CD4-positive, alpha-beta memory T cell (primary cell): ENCODE measurements at places on chromosomes 5 and 9. TPM values are rescaled to one million over a fixed set of nuclear protein-coding genes. Genes with fewer than 3 reads are reported as not detected.

GRCh38 chr9:13642646-13643045 lies 363.2 kb upstream of the MPDZ start:
- no peaks in the 10 kb centered on the region for H3K27me3 ChIP-seq
- no peak overlapping the region for H3K4me3 ChIP-seq
- H3K27ac ChIP-seq = no peak overlapping the region
- DNase-seq = no peak
- H3K36me3 ChIP-seq = no peaks in the 10 kb centered on the region
- H3K4me1 ChIP-seq = no peaks in the 10 kb centered on the region

The SPATA9 gene
- not detected for total RNA-seq

The DAB2 gene
- total RNA-seq = 2.9 TPM

- no peaks in the 10 kb centered on the region for H3K36me3 ChIP-seq
- no peak for DNase-seq
- no peaks in the 10 kb centered on the region for H3K27me3 ChIP-seq
- no peak overlapping the region for H3K27ac ChIP-seq
Measured at GRCh38 chr5:154728939-154729588, 26.1 kb upstream of the LARP1 start.

DNA sequence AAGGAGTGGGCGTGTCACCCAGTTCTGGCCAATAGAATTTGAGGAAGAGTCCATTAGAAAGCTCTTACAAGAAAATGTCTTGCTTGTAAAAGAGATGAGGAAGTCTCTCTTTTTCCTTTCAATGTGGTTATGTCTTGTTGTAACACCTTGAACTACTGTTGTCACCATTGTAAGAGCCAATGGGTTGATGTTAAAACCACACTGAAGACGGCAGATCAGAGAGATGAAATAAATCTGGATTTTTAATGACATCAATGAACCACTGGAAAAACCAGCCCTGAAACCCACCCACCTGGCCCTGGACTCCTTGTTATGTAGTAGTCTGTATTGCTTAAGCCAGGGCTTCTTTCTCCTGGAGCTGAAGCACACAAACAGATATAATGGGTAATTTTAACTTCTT lies 83.8 kb upstream of the ERCC6L2 start:
- no peak overlapping the region for H3K27ac ChIP-seq
- H3K27me3 ChIP-seq = no peaks in the 10 kb centered on the region
- H3K36me3 ChIP-seq = no peaks in the 10 kb centered on the region
- no peak overlapping the region for H3K4me3 ChIP-seq
- DNase-seq = no peak

GRCh38 chr9:77954666-77955015 lies 77.0 kb downstream of the GNAQ start:
- no peak overlapping the region for H3K4me3 ChIP-seq
- no peak overlapping the region for H3K27ac ChIP-seq
- no peaks in the 10 kb centered on the region for H3K36me3 ChIP-seq
- H3K27me3 ChIP-seq = no peaks in the 10 kb centered on the region
- no peak for DNase-seq

The PHYHD1 gene
- 1.7 TPM for total RNA-seq

- no peaks in the 10 kb centered on the region for H3K27me3 ChIP-seq
- no peak overlapping the region for H3K27ac ChIP-seq
- no peaks in the 10 kb centered on the region for H3K36me3 ChIP-seq
- no peaks in the 10 kb centered on the region for H3K4me1 ChIP-seq
- DNase-seq = no peak
Measured at GRCh38 chr5:3321119-3321760, 274.4 kb upstream of the IRX1 start.

DNA sequence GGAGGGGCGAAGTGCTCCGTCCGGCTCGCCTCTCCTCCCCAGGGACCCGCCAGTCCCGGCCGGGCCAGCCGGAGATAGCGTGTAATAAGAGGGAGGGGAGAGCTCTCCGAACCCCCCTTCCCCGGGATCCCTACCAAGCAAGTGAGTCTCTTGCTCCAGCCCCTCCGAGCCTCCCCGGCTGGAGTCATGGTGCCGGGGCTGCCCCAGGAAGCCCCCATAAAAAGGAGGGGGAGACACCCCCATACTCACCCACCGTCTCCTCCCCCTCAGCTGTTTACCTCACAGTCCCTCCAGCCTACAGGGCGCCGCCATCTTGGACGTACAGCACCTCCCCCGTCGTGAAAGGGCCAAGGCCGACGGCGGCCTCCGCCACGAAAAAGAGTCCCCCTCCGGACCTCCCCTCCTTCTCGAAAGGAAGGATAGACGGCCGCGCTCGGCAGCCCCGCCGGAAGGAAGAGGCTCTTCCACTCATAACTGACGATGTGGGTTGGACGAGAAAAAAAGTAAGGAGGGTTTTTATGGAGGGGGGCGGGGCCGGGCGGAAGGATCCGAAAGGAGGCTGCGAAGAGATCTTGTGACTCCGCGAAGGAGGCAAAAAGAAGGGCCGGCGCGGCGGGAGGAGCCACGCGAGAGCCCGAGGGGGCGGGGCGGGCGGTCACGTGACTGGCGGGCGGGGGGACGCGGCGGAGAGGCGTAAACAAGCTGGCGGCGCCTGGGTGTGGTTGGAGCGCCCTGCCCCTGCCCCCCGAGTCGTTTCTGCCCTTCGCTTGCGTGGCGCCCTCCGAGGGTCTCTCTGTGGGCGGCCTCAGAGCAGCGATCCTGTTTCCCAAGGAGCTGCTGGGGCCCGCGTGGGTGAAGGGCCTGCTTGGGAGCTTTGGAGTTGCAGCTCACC lies at the start of gene TSC1:
TSS of gene TSC1 (minus strand) at position 323 of the 892 bp plus-strand sequence. CDS start 15,744 bp downstream, outside the sequence.
- peak within 1 kb of the TSS; percentile 90 for H3K27ac ChIP-seq
- H3K27me3 ChIP-seq = no peaks in the 10 kb centered on the region
- peak; percentile 97 for DNase-seq
- peaks cover 27% of the 10 kb centered on the region for H3K4me1 ChIP-seq
- no peaks in the 10 kb centered on the region for H3K36me3 ChIP-seq

- H3K27ac ChIP-seq = no peak overlapping the region
- no peaks in the 10 kb centered on the region for H3K36me3 ChIP-seq
- no peaks in the 10 kb centered on the region for H3K27me3 ChIP-seq
- no peak for DNase-seq
- H3K4me1 ChIP-seq = peaks cover 28% of the 10 kb centered on the region
Measured at GRCh38 chr5:75568202-75568601, 43.1 kb upstream of the ANKDD1B start.

DNA sequence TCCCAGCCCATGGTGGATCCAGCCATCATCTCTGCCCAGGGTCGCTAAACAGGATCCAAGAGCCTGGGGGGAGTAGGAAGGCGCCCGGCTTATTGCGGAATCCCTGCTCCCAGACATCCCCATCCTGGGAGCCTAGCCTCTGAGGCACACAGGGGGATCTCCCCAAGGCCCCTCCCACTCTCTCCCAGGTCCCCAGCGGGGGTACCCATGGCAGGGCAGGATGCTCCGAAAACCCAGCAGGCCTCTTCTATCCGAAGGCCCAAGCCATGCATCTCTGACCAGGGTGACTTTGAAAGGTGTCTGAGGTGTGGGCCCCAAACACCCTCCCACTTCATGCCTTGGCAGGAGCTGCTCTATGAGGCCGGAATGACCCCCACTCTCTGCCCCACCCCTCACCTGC lies 81.7 kb upstream of the RUFY1 start:
- no peaks in the 10 kb centered on the region for H3K27me3 ChIP-seq
- H3K36me3 ChIP-seq = no peaks in the 10 kb centered on the region
- no peak for DNase-seq
- no peak overlapping the region for H3K27ac ChIP-seq

DNA sequence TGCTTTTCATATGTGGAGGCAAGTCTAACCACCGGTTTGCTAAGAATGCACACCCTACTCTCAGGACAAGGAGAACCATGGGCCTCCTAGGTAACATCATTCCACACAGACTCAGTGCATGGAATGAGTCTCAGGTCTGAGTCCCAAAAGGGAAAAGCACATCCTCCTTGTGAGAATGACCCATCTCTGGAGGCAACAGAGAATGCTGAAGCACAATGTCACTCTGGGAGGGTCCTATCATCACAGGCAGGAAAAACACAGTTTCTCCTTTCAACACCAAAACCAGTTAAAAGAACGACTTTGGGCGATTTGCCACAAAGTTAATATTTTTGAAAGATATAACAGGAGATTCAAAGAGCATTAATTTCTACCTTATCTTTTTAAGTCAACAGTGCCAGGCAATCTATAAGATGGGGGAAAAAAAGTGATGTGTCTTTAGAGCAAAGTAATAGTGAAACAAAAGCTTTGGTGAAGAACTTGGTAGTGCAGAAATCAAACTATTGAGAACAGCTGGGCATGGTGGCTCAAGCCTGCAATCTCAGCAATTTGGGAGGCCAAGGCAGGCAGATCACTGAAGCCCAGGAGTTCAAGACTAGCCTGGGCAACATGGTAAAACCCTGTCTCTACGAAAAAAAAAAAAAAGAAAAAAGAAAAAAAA lies 97.3 kb downstream of the OXCT1 start:
- no peaks in the 10 kb centered on the region for H3K27me3 ChIP-seq
- H3K36me3 ChIP-seq = no peaks in the 10 kb centered on the region
- no peak for DNase-seq
- H3K27ac ChIP-seq = no peak overlapping the region
- H3K4me1 ChIP-seq = no peaks in the 10 kb centered on the region

DNA sequence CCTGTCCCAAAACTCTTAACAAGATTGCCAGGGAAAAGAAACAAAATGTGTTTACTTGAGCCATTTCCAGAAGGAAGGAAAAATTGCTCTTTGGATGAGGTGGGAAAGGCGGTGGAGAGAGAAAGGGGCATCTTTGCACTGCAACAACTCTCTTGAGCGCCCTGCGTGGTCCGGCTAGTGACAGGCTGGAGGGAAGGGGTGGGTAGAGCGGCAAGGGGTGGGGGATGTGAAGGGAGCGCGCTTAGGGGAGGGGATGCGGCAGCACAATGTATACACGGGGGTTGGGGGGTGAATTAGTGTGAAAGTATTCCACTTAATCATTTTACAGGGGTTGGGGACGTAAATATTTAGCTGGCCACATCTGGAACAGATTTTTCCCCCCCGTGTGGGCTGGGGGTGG lies 1.3 kb downstream of the FGF10 start:
- no peak for DNase-seq
- H3K4me1 ChIP-seq = no peaks in the 10 kb centered on the region
- H3K27ac ChIP-seq = no peak overlapping the region
- H3K36me3 ChIP-seq = no peaks in the 10 kb centered on the region
- no peaks in the 10 kb centered on the region for H3K27me3 ChIP-seq

GRCh38 chr5:66608501-66608900 lies 12.3 kb downstream of the MAST4 start:
- no peak overlapping the region for H3K27ac ChIP-seq
- H3K36me3 ChIP-seq = no peaks in the 10 kb centered on the region
- H3K4me1 ChIP-seq = no peaks in the 10 kb centered on the region
- no peak for DNase-seq
- no peaks in the 10 kb centered on the region for H3K27me3 ChIP-seq

The FOXD4L5 gene
- total RNA-seq = 0.67 TPM

GRCh38 chr5:96752341-96753016 lies 55.3 kb downstream of the ERAP1 start:
- H3K4me3 ChIP-seq = no peak overlapping the region
- peaks cover 72% of the 10 kb centered on the region for H3K36me3 ChIP-seq

- DNase-seq = no peak
- no peak overlapping the region for H3K27ac ChIP-seq
- no peaks in the 10 kb centered on the region for H3K4me1 ChIP-seq
- H3K36me3 ChIP-seq = no peaks in the 10 kb centered on the region
Measured at GRCh38 chr5:168022446-168023169, 268.8 kb upstream of the WWC1 start.

DNA sequence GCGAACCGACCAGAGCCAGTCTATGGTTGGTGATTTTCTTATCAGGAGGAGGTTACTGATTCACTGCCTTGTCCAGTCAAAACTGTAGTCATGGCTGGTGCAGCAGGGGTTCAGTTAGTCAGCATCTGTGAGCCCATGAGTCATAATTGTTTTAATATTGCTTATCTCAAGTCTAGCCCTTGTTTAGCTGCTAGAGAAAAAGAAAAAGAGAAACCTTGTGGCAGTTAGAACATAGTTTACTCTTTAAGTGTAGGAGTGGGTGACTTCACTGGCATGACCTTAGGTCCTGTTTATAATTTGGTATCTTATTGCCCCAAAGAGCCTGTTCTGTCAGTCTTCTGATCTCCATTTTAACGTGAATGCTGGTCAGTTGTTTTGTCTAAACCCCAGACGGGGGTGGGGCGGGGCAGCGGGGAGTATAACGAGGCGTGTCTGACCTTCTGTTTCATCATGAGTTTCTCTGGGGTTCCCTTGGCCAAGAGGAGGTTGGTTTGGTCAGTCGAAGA lies 76.9 kb upstream of the NFIL3 start:
- H3K36me3 ChIP-seq = no peaks in the 10 kb centered on the region
- H3K4me3 ChIP-seq = no peak overlapping the region
- H3K4me1 ChIP-seq = no peaks in the 10 kb centered on the region
- H3K27ac ChIP-seq = no peak overlapping the region
- no peak for DNase-seq

The GLE1 gene
- 32.2 TPM for total RNA-seq

- DNase-seq = no peak
- no peaks in the 10 kb centered on the region for H3K4me1 ChIP-seq
- no peak overlapping the region for H3K4me3 ChIP-seq
- H3K36me3 ChIP-seq = peaks cover 10% of the 10 kb centered on the region
- H3K27ac ChIP-seq = no peak overlapping the region
- no peaks in the 10 kb centered on the region for H3K27me3 ChIP-seq
Measured at GRCh38 chr5:160030631-160031377, 21.9 kb downstream of the TTC1 start.

- no peaks in the 10 kb centered on the region for H3K27me3 ChIP-seq
- no peak for DNase-seq
- H3K36me3 ChIP-seq = no peaks in the 10 kb centered on the region
Measured at GRCh38 chr5:117690612-117691011, 1116.0 kb upstream of the SEMA6A start.

The CARTPT gene
- not detected for total RNA-seq

GRCh38 chr9:107928701-107929371 lies 439.3 kb upstream of the KLF4 start:
- H3K27ac ChIP-seq = no peak overlapping the region
- no peaks in the 10 kb centered on the region for H3K27me3 ChIP-seq
- no peaks in the 10 kb centered on the region for H3K36me3 ChIP-seq
- no peak overlapping the region for H3K4me3 ChIP-seq

The PAPPA gene
- not detected for total RNA-seq

DNA sequence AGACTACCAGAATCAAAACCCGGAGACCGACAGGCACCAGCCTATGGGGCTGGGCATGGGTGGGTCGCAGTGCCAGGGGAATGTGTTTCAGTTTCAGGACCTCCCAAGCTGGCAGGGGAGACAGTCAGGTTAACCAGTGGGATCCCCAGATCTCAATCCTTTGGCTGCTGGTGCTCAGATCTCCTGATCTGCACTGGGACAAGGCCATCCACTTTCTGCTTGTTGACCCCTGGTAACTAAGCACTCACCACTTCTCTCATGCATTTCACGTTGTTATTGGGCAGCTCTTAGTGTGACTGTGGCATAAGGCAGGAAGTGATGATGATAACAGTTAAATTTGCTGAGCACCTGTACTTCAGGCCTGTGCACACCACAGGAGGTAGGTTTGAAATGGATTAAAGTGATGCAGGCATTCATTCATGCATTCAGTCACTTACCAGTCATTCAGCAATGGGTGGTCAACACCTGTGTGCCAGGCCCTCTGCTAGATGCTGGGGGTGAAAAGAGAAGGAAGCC lies 42.1 kb upstream of the STXBP1 start:
- H3K27ac ChIP-seq = peak overlapping the region; percentile 56
- H3K4me3 ChIP-seq = peak overlapping the region; percentile 62
- no peaks in the 10 kb centered on the region for H3K36me3 ChIP-seq
- peak; percentile 43 for DNase-seq

GRCh38 chr9:114000671-114001409 lies 77.3 kb downstream of the AMBP start:
- H3K4me3 ChIP-seq = no peak overlapping the region
- H3K36me3 ChIP-seq = no peaks in the 10 kb centered on the region
- no peak overlapping the region for H3K27ac ChIP-seq
- H3K4me1 ChIP-seq = no peaks in the 10 kb centered on the region
- no peaks in the 10 kb centered on the region for H3K27me3 ChIP-seq
